Astrocyte of the spinal cord (primary cell): ENCODE measurements at places on chromosomes 6 and 20.

DNA sequence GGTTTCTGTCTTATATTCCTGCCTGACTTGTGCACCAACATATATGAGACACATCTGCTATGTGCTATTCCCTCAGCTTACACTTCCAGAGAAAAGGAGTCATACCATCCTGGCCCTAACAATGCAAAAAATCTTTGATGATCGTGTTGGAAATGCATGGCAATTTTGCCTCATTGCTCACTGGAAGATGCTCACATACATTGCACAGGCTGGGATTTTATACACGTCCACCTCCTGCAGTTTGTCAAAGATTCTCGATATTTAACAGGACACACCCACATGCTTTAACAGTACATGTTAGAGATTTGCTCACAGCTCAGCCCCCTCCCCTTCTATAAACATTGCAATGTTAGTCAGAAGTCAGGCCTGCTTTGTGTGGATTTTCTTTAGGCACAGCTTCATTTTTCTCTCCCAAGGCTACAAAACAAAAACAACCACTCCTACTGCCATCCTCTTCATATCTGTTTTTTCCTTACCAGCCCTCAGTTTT, 66.1 kb downstream of the ADGB start:
- DNase-seq = no peak

GRCh38 chr20:14383335-14383734, 45.9 kb upstream of the FLRT3 start:
- DNase-seq = no peak

- no peak for DNase-seq
Observed at GRCh38 chr6:104595311-104595820, 264.4 kb downstream of the HACE1 start.

DNA sequence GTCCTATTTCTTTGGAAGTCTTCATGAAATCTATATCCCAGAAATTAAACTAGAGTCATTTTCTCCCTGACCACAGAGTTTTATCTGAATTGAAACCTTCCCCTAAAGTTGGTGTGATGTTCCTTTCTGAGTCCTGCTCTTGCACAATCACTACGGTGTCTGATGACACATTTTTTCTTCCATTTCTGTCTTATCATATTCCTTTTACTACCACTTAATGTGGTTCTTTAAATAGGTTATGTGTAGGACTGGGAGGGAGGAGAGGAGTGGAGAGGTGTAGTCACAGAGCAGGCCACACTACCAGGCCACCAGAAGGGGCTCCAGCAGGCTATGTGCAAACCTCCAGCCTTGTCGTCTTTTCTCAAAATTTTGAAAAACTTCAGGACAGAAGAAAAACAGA, 39.7 kb upstream of the ATXN1 start:
- no peak for DNase-seq

DNA sequence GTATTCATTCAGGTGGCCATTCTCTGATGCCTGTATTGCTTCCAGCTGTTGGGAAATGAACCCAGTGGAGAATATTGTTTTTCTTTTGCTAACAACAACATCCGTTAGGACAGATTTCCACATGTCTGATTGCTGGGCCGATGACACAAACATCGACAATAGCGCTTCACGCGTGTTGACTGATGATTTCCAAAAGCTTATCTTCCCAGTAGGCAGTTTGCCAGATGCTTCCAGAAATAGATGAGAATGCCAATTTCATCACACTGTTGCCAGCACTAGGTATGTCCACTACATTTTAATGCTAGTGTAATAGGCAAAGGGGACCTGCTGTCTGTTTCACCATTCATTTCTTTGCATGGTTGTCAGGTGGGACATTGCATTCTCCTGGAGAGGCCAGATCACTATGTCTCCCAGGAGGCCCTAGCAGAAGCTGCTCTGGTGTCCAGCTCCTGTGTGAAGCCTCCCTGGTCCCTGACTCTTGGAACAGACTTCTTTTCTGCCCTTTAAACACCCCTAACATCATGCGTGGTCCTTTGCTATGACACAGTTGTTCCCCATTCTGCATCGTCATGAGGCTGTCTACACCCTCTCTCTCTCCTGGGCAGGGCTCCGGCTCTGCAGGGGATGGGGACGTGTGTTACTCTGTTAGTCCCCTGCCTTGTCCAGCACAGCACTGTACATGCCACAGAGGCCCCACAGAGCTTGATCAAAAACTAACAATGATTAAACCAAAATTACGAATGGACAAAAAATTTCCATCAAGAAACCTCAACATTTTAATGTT, 181.6 kb downstream of the CDH26 start:
- no peak for DNase-seq

- DNase-seq = no peak
Observed at GRCh38 chr6:19446570-19446969, 390.6 kb upstream of the ID4 start.

- no peak for DNase-seq
Observed at GRCh38 chr6:3473773-3474172, 16.9 kb upstream of the SLC22A23 start.

- no peak for DNase-seq
Observed at GRCh38 chr6:134510920-134511319, 193.0 kb upstream of the SGK1 start.
